HT-29 (cell line): ENCODE measurements at places on chromosomes 3 and 15.

GRCh38 chr3:172104471-172105072 lies 65.2 kb downstream of the FNDC3B start:
- peak; percentile 20 for DNase-seq

DNA sequence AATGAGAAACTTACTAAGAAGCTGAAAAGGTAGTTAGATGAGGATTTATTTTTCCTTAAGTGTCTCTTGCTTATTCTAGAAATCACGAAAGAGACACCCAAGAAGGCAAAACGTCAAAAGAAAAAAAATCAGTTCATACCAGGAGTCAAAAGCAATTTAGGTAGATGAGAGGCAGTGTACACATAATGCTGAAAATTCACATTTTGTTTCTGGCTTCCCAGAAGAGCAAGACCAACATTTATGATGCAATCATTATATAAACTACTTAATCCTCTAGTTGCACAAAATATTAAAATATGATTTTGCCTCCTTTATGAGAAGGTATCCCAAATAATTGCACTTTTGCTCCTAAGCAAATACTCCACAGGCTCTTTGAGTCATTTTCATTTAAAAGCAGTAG lies 228.0 kb downstream of the FMN1 start:
- no peak for DNase-seq

- no peak for DNase-seq
Measured at GRCh38 chr15:48060396-48060795, 60.4 kb upstream of the SLC24A5 start.

DNA sequence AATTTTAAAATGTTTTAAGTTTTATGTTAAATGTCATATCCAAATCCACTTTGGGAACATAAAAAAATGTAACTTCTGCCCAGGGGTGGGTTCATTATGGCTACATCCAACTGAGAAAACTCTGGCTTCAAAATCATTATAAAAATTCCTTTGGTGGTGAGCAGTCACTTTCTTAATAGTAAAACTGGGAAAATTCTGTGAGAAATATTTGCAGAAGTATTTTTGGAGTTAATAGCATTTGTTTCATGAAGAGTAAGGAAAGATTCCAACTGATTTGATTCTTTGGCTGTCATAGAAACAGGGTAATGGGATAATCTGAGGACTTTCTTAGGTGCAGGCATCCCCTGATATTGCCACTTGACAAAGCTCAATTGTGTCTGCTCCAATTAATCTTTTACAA lies 38.8 kb downstream of the CPA3 start:
- DNase-seq, result no peak

GRCh38 chr3:35670408-35670965 lies 31.2 kb downstream of the ARPP21 start:
- no peak for DNase-seq

GRCh38 chr15:41309226-41309905 lies 23.0 kb downstream of the OIP5 start:
- DNase-seq, result no peak

DNA sequence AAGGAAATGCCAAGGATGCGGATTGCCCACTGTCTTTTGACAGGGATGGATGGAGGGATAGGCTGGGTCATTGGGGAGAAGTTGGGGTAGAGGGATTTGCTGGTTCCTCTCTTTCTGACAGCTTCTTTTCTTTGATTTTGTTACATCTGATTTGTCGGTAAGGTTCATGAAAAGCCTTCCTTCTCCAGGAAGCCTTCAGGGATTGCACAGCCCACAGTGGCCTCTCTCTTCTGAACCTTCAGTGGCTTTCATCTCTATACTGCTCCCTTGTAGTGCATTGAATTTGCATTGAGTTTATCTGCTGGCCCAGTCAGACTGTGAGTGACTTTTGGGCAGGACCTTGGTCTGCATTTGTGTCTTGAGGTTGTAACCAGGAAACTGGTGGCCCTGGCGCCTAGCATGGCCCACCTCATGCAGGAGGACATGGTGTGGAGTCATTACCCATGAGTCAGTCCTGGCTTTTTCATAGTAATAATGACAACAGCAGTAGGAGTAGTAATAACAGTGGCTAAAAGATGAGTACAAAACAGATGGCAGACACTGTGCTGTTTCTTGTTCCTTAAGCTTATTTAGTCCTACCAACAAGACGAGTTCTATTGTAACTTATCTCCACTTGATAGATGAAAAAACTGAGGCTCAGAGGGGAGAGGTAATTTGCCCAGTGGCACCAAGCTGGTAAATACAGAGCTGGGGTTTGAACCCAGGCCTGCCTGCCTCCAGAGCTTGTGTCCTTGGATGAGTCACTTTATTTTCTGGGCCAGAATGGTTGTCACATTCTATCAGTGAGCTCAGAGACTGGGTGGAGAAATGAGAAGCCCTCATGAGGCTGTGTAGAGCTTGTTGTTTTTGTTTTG lies 28.4 kb downstream of the SMAD6 start:
- DNase-seq, result no peak

DNA sequence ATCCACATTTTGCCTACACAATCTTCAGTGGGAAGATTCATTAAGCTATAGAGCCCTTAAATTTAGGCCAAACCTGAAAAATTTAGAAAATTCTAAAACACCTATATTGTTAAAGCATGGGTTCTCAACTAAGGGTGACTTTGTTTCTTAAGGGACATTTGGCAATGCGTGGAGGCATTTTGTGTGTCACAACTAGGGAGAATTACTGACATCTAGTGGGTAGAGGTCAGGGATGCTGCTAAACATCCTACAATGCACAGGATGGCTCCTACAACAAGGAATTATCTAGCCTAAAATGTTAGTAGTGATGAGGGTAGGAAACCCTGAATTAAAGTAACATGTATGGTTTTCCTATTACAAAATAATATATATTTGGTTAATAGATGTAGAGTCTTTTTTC lies 55.8 kb downstream of the TBC1D5 start:
- DNase-seq, result peak; percentile 25

DNA sequence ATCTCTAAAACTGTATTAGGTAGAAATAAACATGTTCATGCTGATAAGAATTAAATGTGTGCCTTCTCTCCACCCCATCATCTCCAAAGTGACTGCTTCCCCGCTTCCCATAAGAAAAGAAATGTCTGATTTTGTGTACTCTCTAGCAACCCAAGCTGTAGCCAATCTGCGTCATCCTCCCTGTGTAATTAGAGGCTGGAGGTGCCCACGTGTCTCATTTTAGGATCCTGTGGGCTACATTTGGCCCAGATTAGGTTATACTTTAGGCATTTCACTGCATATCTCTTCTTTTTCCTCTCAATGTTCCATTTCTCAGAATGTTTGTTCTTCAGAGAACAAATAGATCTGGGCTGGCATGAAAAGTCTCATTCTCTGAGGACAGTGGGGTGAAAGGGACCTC lies 19.3 kb upstream of the ZNF148 start:
- DNase-seq, result no peak

DNA sequence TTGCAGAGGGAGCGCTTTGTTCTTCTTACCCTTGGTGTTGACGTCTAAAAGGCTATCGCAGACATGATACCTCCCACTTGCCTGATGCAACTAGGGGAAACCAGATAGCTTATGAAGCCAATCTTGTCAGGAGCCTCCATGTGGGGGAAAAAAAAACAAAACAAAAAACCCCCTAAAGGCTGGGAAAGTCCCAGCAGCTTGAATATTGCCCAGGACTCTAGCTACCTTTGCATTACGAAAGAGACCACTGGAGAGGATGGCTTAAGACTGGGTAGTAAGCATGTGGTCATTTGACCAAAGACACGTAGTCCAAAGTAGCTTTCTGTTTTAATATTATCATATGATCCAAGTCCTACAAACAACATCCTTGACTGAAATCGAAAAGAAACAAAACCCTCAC lies 120.7 kb upstream of the WNT5A start:
- DNase-seq, result no peak

DNA sequence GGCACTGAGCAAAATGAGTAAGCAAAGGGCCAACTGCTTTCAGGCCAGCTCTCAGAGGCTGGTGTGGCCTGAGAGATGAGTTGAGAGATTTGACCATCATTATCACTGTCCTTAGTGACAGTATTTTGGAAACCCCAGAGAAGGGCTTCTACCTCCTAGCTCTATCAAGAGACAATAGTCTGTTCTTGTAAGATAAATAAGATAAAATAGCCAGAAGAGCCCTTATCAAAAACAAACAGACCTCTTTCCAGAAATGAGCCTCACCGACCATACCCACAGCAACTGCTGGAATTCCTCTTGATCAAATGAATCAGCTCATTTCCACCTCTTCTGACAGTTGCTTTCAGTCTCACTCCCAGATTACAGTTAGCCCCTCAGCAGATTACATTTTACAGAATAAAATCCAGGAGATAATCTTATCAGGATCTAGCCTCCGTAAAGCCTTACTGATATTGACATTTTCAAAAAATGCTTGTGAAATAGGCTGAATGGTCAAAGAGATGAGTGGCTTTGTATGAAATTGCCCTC lies 4.5 kb downstream of the HDC start:
- DNase-seq, result no peak

DNA sequence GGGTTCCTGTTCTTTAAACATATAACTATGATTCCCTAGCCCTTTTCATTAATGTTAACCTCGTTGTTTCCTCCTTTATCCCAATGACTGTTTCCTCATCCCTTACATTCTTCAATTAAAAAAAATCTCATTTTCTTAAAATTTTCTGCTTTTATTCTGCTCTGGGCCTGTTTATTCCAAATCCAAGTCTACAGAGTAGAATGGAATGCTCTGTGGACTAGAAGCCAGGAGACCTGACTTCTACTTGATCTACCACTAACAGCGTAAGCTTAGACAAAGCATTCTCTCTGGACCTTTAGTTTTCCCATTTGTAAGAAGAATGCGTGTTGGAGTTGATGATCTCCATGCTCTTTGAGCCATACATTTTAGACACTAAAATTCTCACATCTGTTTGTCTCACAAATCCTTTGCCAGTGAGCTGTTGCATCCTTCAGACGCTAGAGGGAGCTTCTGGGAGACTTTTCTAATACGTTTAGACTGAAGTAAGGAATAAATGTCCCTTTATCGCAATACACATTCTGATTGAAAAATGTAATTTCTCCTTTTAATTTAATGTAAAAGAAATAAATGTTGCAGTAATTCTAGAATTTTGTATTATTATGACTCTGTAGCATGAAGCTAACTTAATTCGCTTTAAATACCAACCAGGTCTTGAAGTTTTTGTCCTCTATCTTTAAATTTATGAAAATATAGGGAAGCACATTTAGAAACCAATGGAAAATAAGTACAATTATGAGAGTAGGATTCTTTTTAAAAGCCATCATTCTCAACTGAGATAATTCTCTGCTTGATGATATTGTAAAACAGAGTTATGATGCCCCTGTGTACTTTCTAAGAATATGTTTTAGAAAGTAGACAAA lies 21.7 kb upstream of the GMNC start:
- peak; percentile 80 for DNase-seq

GRCh38 chr3:112364291-112364690 lies 31.3 kb downstream of the CD200 start:
- DNase-seq, result no peak

DNA sequence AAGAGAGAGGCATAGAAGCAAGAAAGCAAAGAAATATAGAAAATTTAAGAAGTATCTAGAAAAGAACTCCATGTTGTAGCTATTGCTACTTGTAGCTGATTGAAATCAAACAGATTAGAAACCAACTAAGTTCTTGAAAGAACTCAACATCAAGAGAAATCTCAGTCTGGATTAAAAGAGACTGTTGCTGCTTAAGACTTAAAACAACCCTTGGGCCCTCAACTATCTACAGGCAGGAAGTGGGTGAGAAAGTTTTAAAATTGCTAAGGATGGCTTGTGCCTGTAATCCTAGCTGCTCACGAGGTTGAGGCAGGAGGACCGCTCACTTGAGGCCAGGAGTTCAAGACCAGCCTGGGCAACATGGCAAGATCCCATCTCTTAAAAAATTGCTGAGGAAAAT lies 39.3 kb upstream of the C15orf61 start:
- no peak for DNase-seq

- no peak for DNase-seq
Measured at GRCh38 chr3:29430558-29430971, 149.7 kb downstream of the RBMS3 start.

- no peak for DNase-seq
Measured at GRCh38 chr15:85128621-85129020, 147.0 kb downstream of the PDE8A start.

DNA sequence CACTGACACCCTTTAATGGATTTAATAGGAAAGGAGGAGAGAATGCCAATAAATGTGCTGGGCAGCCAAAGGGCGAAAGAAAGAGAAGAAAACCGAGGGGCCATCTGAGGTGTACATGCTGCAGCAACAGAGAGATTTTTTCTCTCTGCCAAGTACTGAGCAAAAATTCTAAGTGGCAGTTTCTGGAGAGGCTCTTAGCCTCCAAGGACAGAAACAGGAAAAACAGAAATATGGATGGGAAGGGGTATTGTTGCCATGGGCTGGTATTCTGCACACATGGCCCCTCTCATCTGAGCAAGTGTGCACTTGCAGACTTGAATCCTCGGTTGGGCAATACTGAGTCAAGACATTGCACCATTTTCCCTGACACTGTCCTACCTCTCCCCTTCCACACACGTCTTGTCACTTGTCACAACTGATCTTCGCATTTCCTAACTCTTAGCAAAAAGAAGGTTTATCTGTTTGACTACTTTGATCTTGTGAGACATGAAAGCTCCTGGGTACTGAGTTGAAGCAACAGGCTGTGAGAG lies 73.9 kb downstream of the PRICKLE2 start:
- no peak for DNase-seq

DNA sequence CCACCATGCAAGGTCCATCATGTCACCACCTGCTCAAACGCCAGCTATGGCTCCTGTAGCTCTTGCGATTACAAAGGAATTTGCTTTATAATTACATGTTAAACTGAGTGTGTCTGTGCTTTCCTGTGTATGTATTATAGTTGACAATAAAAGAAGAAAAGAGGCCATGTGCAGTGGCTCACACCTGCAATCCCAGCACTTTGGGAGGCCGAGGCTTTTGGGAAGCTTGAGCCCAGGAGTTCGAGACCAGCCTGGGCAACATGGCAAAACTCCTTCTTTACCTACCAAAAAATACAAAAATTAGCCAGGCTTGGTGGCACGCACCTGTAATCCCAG lies 27.0 kb downstream of the ATRIP start:
- DNase-seq, result no peak

GRCh38 chr3:78140274-78140673 lies 1100.4 kb downstream of the ROBO2 start:
- DNase-seq, result no peak

GRCh38 chr15:69375151-69375790 lies 38.9 kb upstream of the KIF23 start:
- DNase-seq, result no peak

DNA sequence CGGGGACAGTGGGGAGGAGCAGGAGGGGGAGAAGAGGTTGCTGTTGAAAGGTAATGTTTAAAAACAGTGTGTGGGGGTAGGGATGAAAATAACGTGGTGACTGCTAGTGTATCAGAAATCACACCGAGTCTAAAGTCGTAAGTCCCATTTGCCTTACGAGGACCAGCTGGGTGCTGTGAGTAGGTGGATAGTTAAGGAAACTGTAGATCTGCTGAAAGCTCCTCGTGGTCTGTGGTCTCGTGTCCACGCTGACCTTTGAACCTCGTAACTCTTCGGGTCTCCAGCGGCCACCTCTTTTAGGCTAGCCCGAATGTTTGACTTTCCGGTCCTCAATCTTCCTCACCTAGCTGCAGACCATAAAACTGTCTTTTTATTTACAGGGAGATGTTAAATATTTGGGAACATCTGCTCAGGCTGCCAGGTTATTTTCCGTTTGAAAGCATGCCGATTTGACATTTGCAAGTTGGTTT lies 29.3 kb upstream of the ST3GAL6 start:
- DNase-seq, result no peak

- DNase-seq, result no peak
Measured at GRCh38 chr3:28847736-28848135, 433.1 kb upstream of the RBMS3 start.

- DNase-seq, result no peak
Measured at GRCh38 chr3:84209474-84209873, 749.3 kb upstream of the CADM2 start.
